NCI-H1694 (cell line): ENCODE measurements at places on chromosomes 7 and 10.

DNA sequence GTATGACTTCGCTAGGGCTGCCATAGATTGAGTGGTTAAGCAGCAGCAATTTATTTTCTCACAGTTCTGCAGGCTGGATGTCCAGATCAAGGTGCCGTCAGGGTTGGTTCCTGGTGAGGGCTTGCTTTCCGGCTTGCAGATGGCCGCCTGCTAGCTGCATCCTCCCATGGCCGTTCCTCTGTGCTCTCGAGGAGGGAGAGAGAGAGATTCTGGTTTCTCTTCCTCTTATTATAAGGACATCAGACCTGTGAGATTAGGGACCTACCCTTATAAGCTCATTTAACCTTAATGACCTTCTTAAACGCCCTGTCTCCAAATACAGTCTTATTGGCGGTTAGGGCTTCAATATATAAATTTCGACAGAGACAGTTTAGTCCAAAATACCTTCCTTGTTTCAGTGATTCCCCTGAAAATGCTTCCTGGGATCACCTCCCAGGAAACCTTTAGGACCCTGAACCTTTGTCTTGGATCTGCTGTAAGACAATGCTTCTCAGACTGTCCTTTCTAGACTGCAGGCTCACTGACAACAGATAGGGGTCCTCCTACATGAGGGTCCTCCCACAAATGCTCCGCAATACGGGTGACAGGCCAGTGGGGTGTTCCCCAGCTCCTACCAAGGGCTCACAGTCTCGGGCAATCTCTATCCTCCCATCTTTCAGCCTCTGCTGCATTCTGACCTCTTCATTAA lies 82.5 kb upstream of the BAIAP2L1 start:
- no peak for DNase-seq

DNA sequence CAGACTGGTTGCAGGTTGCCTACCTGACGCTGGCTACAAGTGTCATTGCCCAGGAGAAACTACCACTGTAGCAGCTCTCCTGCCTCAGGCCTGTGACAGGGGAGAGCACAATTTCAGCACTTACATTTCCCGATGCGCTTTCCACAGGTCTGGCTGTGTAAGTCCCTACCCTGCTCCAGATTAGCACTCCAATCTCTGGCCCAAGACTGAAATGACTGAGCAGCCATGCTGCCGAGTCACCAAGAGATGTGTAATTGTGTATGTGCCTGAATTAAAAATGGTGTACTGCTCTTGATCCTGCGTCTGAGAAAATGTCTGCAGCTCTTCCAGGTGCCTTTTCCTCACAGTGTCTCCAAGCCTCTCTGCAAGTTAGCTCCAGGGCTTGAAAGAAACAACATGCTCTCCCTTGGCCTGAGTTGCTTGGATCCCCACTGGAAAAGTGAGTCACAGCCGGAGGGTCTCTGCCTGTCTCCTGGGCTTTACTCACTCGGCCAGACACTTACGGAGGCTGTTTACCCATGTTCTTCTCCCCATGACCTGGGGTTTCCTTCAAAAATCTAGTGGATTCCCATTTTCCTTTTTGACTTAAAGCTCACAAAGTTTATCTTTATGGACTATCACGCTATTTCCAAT lies 1001.7 kb upstream of the KCND2 start:
- DNase-seq, result no peak

DNA sequence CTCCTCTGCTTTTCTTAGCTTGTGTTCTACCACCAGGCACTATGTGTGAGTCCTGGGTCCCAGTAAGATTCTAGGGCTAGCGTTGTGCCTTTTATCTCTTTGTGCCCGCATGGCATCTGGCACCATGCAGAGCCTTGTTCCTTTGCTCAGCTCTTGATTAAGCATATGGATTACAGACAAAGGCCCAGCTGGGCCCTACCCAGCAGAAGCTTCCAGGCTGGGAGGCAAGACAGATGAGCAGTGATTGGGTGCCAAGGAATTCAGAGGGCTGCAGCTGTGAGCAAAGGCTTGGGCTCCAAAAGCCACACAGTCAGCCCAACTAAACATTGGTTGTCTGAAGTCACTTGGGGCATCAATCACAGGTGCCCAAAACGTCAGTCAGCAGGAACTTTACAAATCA lies 2.0 kb downstream of the ACSM6 start:
- peak; percentile 24 for DNase-seq

GRCh38 chr7:8290645-8291308 lies 28.8 kb upstream of the ICA1 start:
- DNase-seq, result no peak

- DNase-seq, result no peak
Observed at GRCh38 chr7:98559958-98560357, 57.1 kb upstream of the NPTX2 start.

GRCh38 chr10:32357056-32357735 lies 10.2 kb upstream of the EPC1 start:
- DNase-seq, result no peak

DNA sequence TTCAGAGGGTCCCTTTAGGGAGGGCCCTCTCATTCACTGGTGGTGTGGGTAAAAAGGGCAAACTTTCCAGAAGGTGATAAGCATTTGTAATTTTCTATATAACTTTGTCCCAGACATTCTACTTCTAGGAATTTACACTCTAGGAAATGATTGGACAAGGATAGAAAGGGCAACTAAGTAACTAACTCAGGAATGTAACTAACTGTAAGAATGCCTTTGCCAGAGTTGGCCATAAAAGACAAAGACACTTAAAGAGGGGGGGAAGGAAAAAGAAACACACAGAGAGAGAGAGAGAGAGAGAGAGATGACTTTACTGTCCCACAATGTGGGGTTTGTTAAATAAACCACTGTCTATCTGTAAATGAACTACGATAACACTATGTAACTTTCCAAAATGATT lies 38.5 kb upstream of the ITPRID1 start:
- DNase-seq, result no peak

GRCh38 chr7:120973849-120974248 lies 14.7 kb upstream of the CPED1 start:
- DNase-seq, result no peak

DNA sequence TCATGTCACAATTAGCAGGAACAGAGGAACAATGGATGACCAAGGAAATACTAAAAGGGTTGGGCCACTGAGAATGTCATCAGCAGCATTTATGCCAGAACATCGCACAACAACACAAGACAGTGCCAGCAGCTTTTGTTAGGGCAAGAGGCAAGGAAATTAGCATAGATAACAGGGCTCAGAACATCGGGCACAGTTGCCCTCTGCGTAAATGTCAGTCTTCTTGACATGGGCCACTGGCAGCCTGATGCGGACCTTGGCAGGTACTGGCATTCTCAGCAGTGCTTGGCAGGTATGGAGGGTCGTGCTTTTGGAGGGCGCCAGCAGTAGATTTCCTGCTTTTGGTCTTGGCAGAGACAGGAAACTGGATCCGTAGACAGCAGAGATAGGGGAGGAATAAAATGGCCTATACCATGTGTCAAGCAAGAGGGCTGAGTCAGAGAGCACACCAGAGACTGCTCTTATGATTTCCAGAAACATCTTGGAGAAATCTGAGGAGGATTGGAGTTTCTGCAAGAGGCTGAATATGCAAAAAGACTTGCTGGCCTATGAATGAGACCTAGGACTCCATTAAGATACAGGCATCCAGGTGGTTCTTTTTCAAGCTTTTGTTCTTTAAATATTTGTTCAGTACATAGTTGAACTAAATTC lies 371.5 kb upstream of the MTPN start:
- DNase-seq, result no peak

GRCh38 chr10:127757033-127757432 lies 20.0 kb downstream of the FOXI2 start:
- no peak for DNase-seq

DNA sequence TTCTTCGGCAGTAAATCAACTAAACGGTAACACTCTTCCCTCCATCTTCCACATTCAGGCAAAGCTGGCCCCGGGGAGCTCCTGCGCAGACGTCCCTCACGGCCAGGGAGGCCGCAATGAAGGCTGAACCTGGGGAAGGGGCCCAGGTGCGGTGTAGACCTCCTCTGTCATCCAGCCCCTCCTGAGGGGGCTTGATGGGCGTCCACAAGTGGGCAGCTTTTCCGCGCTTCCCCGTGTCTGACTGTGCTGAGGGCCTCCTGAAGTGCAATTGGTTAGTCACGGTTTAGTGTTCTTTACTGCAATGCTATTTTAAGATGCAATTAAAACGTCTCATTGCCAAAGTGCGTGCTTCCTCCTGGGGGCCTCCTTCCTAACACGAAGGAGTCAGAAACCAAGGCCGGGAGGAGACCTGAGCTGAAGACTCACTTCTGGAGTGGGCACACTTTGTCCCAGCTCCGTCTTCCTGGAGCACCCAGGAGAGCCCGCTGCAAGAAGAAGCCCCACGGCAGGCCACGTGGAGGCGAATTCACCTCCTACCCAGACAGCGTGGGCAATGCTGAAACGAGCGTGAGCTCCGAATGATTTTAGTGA lies 173.3 kb downstream of the ELFN1 start:
- DNase-seq, result no peak

- DNase-seq, result no peak
Observed at GRCh38 chr10:110260746-110261477, 43.8 kb downstream of the SMNDC1 start.

DNA sequence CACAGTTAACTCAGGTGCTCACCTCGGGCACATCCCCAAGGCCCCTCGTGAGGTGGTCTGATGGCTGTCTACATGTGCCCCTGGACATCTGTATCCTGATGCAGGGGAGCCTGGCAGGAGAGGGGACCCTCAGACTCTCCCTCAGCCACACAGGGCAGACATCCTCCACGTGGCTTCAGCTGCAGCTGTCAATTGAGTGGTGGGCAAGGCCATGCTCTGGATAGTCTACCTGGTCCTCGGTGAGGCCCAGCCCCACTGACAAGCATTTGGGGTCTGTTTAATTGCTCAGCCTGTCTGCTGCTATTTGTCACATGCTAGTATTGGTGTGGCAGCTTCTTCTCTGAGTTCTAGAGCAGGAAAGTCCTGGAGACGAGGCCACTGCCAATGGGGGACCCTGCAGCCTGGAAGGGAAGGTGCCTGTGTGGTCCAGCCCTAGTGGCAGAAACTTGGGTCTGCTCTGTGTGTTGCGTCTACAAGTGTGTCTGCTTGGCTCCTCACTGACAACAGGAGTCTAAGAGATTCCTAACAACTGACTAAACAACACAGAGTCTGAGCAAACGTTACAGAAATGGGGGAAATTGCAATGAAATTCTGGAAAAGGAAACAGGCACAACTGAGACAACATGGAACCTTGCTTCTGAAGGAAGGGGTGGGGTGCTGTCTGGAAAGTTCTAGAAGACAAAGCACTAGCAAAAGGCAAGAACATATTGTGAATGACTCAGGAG lies 59.3 kb upstream of the IGFBP3 start:
- DNase-seq, result no peak

GRCh38 chr7:158854681-158855081 lies 1.7 kb upstream of the DYNC2I1 start:
- no peak for DNase-seq

DNA sequence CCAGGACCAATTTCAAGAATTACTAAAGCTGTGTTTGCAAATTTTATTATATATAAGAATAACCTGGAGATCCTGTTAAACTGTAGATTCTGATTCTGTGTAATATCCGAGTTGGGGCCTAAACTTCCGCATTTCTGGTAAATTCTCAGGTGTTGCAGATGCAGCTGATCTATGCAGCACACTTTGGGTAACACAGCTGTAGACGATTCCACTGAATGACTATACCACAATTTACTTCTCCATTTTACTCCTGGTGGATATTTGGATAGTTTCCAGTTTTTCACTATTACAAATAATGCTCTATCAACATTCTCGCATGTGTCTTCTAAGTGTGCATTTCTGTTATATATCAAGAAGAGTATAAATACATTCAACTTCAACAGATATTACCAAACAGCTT lies 7.5 kb downstream of the GDI2 start:
- no peak for DNase-seq

- DNase-seq, result no peak
Observed at GRCh38 chr10:84427903-84428650, 99.7 kb downstream of the CCSER2 start.

DNA sequence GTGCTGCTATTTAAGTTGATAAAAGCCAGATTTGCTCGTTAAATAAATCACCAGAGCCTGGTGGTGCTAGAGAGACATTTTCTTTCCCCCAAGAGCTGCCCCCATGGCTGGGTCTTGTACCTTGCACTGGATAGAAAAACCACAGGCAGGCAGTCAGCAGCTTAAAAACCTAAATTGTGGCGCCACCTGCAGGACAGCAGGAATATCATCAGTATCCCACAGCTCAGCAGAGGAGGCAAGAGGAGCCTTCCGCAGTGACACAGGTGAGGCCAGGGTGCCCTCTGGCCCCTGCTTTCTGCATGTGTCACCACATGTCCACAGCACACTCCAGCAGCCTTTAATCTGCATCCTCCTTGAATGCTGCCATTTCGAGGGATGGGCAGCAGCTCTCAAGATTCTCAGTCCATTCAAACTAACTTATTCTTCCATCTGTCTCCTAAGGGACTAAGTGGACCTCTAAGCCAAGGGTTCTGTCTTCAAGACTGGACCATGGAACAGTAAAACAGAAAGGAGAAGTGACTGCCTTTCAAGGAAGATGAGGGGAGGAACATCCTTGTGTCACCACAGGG lies 4.5 kb upstream of the PLXNA4 start:
- peak; percentile 65 for DNase-seq

DNA sequence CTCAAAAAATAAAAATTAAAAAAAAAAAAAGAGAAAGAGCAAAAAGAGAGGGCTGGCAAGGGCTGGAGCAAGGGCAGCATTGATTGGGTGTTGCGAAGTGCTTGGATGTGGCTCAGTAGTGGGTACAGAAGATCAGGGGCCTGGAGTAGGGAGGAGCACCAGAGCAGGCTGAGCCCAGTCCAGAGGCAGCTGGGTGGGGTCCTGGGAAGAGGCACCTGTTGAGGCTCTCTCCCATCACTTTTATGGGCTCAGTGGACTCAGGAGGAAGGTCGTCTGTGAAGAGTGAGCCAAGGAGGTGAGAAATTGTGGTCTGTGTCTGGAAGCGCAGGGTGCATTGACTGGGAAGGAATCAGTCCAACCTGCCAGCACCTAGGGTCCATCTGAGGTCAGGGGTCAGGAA lies 11.8 kb upstream of the ZMIZ2 start:
- DNase-seq, result no peak

DNA sequence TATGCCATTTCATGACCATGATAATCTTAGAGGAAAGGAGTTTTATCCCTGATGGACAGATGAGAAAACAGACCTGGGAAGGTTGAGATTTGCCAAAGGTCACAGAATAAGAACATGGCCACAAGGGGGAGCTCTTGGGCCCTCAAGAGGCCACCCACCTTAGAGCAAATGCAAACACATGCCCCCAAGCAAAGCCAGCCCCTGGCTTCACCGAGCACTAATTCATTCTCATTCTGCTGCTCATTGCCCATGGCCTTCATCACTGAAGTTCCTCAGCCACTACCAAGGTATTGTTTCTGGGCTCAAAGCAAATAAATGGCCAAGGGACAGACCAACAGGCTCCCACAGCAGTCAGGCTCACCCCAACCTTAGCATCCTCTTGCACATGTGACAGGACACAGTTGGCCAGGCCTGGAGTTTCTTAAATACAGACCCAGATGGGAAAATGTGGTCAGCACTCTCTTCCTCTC lies 44.2 kb downstream of the PDLIM1 start:
- peak; percentile 69 for DNase-seq

- DNase-seq, result no peak
Observed at GRCh38 chr7:80942261-80943041, 23.6 kb upstream of the SEMA3C start.
